ENCODE measurements at places on chromosomes 6 and 20. TPM values are rescaled to one million over a fixed set of nuclear protein-coding genes. Genes with fewer than 3 reads are reported as not detected.

AHI1 gene
- 49.8 TPM for polyA plus RNA-seq

DNA sequence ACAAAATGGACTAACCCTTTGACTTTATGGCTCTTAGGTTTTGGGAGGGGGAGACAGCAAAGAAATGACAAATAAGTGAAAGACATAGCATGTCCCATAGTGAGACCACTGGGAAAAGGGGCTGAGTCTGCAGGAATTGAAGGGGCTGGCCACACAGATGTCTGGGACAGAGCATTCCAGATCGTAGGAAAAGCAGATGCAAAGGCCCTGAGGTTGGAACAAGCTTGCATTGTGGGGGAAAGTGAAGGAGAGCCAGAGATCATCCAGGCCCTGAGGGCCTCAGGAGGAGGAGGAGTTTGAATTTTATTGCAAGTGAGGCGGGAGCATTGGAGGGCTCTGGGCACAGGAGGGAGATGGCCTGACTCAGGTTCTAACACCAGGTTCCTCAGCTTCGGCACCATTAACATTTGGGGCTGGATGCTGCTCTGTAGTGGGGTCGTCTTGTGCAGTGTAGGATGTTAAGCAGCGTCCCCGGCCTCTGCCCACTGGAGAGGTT is 97.5 kb downstream of the CEBPB start:
- no peak for DNase-seq

GRCh38 chr20:8131598-8132483 is at the start of gene PLCB1:
Gene PLCB1 (plus strand): TSS chr20:8132266. CDS start chr20:8132652, 386 bp downstream.
- DNase-seq: peak; percentile 76

- DNase-seq: no peak
These were observed 48.6 kb upstream of the DST start for GRCh38 chr6:56691286-56691595.

GRCh38 chr6:56796196-56796532 is 153.5 kb upstream of the DST start:
- no peak for DNase-seq

DNA sequence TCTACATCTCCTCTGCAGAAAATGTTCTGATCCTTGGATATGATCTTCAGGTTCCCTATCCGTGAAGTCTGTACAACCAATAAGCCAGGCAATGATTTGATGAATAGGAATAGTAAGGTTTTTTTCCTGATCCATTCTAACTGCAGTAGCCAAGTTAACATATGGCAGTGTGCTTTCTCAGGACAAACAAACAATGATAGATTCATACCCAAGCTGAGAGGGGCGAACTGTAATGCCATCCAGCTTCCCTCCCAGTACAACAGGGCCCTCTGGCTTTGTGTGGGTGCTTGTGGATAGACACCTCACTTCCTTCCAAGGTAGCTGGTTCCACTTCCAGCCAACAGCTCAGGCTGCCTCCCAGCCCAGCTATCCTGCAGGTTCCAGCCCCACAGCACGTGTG is 359.2 kb downstream of the CDH26 start:
- no peak for DNase-seq

Data from right renal cortex interstitium (tissue), 3 donors.